ENCODE measurements at places on chromosomes 5 and 9.
A peak's percentile ranks its signal among the peaks of the same experiment; 100 is the strongest.

GRCh38 chr5:155750571-155750970 lies 576.4 kb upstream of the SGCD start:
- no peak for DNase-seq

DNA sequence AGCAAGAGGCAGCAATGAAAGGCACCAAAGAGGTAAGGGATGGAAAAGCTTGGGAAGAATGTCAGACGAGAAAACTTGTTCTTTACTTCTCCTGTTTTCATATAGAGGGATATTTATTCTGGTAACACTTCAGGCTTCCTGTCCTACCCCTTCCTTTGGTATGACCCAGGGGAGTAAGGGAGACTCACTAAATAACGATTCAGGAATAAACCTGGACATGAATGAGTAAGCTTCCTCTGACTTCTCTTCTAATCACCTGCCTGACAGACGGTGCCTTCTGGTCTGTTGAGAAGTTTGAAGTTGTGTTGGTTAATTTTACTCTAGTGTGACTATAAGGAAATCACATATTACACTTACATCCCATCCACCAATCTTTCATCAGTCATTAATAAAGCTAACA lies 461.2 kb downstream of the CDH12 start:
- DNase-seq = no peak

DNA sequence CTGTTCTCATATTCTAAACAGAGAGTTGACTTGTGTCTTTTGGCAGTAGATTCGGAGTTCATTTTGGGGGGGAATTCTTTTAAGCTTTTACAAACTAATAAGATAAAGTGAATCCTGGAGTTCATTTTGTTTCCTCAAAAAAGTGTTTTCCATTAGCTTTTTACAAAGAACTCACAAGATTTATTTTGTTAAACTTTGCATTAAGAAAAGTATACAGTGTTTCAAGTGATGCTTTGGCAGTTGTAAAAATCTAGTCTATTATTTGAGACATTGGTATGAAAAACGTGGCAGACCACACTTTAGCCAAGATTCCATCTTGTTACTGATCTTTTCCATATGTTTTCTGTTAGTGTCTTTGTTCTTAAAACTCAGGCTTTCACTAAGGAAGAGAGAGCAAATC lies 1.2 kb upstream of the OMD start:
- DNase-seq = no peak

GRCh38 chr5:124841829-124842712 lies 95.6 kb upstream of the ZNF608 start:
- no peak for DNase-seq

DNA sequence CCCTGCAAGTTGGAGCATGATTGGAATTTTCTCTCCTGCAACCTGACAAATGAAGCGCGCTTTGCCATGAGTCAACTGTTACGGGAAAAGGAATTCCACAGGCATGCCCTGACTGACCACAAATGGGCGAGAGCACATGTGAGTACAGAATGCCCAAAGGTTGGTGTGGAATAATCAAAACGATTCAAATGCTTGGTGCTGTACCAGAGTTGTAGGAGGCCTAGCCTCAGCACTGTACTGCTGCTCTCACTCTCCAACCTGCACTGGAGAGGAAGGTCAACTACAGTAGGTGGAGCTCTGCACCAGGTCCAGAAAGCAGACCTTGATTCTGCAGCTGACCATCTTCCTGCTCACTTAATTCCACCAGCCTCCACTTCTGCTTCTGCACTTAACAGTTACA lies 406.9 kb upstream of the ACTBL2 start:
- DNase-seq = no peak

DNA sequence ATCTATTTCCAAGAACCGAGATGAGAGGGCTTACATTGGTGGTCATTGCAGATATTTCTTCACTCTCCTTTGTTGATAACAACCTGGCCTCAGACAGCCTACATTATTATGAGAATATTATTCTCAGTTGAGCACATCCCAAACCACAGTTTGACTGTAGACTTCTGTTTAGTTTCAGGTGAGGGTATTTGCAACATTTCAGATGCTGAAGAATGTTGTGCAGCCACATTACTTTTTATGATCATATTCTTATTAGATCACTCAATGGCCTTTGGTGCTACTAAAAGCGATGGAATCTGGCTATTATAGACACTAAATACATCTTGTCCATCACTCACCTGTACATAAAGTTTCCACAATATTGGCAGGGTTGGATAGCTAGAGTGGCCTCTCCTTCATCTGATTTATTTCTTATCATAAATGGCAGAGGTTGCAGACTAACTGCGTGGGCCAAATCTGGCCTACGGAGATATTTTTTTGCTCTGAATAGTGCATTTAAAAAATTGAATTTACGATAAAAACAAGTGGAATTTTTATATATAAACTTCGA lies 26.2 kb upstream of the RICTOR start:
- DNase-seq = no peak

DNA sequence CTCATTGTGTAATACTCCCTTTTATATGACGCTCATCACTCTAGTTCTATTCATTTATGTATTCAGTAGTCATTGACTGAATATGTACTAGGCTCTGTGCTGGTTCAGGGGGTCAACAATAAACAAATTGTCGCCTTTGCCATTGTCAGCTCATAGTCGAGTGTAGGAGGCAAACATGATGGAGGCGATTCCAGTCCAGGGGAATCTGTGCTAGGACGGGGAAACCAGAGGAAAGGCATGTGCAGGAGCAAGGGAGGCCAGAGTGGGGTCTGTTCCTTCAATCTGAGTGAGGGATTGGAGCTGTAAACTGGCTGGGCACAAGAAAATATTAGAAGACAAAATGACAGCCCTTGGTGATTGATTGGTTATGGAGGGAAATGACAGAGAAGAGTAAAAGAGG lies 83.9 kb downstream of the ANGPTL2 start:
- DNase-seq = no peak

GRCh38 chr9:37197158-37198038 lies 77.0 kb downstream of the ZCCHC7 start:
- no peak for DNase-seq

GRCh38 chr9:108363311-108363710 lies 492.5 kb downstream of the ACTL7B start:
- no peak for DNase-seq

DNA sequence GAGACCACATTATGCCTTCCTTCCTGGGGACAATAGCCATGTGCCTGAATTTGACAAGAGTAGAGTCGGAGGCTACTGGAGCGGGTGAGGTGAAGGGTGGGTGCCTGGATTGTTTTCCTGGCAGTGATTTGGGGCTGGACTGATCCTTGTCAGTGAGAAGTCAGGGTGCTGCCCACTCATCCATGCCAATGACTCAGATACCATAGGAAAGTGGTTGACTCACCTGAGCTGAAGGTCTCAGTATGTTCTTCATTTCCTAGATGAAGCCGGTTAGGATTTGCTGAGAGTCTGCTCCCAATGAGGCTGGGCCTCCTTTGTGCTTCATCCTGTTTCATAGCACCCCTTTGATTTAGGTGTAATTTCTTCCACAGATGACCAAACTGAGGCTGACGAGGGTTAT lies 366.0 kb downstream of the KDM4C start:
- DNase-seq = no peak

- DNase-seq = no peak
Observed at GRCh38 chr5:75985077-75985476, 98.1 kb upstream of the SV2C start.

DNA sequence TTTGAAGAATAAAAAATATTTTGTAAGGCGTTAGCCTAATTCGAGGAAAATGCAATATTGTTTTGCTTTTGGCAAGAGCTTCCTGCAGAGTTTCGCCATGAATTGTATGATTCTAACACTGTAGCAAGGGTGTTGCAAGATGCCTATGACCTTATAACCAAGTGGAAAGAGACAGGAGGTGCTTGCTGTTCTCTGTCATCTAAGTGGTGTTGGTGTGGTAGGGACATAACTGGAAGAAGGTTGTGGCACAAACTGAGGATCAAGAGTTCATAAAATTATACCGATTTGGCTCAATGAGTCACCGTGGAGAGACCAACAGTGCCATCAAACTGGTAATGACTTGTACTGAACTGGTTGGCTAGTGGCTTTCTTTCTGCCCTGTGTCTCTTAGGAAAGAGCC lies 6.3 kb downstream of the STC2 start:
- no peak for DNase-seq

DNA sequence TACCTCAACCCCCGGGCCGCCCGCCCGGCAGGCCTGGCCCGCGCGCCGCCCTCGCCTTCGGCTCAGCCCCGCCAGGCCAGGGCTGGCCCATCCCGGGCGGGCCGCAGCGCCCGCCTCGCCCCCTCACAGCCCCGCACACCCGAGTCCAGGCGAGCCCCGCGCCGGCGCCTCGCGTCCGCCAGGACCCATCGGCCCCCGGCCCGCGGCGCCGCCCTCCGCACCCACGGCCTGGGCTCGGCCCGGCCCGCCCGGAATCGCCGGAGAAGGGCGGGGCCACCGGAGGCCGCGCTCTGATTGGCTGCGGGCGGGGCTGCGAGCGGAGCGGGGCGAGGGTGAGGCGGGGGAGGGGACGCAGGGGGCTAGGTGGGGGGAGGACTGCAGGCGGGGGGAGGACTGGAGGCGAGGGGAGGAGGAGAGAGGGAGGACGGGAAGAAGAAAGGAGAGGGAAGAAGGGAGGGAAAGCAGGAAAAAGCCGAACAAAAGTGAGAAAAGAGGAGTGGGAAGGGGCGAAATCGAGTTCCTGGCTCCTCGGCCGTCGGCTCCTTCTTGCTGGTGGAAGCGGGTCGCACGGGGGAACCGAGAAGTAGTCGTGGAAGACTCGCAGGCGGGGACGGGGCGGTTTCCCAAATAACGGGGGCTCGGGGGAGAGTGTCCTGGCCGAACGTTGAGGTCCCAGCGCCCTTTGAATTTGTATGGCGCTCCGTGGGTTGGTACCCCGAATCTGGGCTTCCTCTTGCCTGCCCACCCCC lies 472 bp upstream of the UBTD2 start:
- DNase-seq = peak; percentile 79

GRCh38 chr5:133675376-133676154 lies 63.2 kb upstream of the FSTL4 start:
- DNase-seq = no peak

- DNase-seq = no peak
Observed at GRCh38 chr9:114250648-114251047, 72.2 kb upstream of the ORM1 start.

DNA sequence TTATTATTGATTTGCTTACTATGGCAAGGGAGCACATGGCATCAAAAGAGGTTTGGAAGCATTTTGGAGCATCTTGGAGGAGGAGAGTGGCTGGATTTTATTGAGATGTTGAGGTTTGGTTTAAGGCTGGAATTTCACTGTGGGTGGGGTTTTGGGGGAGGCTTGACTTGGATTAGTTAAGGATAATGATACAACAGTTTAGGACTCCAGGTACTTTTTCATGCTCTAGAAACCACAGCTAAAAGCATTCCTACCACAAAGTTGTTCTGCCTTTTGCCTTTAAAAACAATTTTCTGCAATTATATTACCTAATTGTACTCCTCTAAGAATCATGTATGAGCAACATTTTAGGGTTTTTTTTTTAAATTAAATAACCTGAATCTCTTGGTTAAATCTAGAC lies 5.0 kb downstream of the GCNT4 start:
- DNase-seq = no peak

- DNase-seq = no peak
Observed at GRCh38 chr5:149485655-149486615, 65.3 kb downstream of the CSNK1A1 start.

GRCh38 chr9:134902936-134903335 lies 14.8 kb downstream of the FCN1 start:
- DNase-seq = no peak

GRCh38 chr5:107296572-107296971 lies 374.2 kb downstream of the EFNA5 start:
- DNase-seq = no peak

- DNase-seq = no peak
Observed at GRCh38 chr5:177510567-177511053, 984 bp upstream of the DOK3 start.

DNA sequence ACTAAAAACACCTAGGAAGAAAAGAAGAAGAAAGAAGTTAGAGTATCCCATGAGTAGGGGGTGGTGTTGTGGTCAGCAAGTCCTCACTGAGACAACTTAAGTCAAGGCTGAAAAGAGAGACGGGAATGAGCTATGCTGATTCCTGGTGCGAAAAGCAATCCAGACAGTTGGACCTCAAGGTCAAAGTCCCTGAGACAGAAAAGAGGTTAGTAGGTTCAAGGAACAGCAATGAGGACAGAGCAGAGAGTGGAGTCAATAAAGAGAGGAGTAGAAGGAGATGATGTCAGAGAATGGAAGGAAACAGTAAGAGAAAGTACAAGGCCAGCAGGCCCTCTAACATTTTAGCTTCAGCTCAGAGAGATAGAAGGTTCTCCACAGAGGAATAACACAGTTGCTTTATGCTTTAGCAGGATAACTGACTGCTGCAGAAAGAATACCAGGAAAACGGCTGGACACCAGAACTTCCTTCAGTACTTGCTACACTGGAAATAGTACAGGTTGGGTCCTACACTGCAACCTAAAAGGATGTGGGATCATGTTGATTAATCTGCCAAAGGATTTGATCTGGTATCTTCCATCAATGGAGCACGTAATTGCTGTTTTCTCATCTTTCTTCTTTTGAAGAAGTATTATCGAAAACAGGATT lies 43.6 kb downstream of the GNAQ start:
- no peak for DNase-seq

DNA sequence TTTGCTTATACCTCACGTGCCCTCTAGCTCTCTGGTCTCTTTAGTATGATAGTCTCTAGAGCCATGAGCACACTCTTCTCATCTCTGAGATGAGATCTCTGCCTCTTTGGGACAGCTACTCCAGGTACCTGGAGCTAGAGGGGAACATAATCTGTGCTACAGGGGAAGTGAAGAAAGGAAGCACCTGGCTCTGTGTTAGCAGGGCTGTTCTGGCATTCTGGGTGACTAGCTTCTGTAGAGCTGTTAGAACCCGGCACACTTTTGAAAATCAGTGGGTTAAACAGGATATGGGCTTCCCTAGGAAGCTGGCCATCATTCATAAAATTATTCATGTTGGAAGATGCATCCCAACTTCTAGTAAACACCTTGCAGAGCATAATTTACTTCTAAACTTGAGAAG lies 224.8 kb downstream of the MCTP1 start:
- no peak for DNase-seq

- no peak for DNase-seq
Observed at GRCh38 chr5:144088206-144089064, 82.0 kb downstream of the YIPF5 start.

GRCh38 chr5:56950626-56951125 lies 1.2 kb downstream of the MIER3 start:
- DNase-seq = peak; percentile 26

- DNase-seq = no peak
Observed at GRCh38 chr9:20309124-20309523, 313.2 kb downstream of the MLLT3 start.

DNA sequence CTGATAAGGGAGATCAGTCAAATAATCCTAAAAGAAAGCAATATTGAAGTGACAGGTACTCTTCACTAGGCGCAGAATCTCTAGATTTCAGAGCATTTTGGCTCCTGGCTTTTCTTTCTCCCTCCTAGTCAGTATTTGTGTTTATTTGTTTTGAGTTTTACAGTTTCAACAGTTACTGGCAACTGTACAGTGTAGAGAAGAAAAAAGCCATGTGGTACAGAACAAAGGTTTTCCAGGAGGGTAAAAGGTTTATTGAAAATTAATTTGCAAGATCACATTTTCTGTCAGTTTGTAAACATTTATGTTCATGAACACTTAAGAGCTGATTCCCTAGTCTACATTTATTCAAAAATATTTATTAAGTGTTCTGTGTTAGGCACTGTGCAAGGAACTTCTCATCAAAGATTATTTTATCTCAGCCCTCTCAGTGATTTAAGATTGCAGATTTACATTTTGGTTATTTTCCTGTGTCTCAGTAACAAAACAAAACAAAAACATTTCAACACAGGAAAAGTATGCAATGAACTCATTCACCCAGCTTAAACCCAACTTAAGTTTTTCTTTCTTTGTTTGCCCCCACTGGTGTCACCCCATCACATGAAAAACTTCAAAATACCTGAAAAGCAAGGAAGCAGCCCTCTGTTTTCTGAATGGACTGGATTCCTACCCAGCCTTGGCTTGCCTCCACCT lies 12.9 kb downstream of the MINAR2 start:
- DNase-seq = no peak
